ENCODE measurements at places on chromosomes 16 and 17.

DNA sequence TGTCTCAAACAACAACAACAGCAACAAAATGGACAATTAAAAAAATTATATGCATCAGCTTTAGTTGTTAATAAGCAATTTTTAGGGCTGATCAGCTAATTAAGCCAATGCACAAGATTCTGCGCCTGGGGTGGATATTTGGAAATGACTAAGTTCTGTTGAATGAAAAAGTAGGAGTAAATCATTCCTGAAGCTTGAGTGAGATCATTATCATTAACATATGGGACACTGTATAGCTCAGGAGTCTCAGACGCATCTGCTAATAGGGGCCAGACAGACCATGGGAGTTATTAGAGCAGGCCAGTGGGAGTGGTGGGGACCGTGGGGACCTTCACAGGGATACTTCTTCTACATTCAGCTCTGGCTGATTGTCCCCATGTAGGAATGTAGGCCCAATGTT lies 22.8 kb downstream of the IRX5 start:
- DNase-seq = no peak

GRCh38 chr17:4483012-4483840 lies 15.5 kb upstream of the SPNS2 start:
- DNase-seq = no peak

DNA sequence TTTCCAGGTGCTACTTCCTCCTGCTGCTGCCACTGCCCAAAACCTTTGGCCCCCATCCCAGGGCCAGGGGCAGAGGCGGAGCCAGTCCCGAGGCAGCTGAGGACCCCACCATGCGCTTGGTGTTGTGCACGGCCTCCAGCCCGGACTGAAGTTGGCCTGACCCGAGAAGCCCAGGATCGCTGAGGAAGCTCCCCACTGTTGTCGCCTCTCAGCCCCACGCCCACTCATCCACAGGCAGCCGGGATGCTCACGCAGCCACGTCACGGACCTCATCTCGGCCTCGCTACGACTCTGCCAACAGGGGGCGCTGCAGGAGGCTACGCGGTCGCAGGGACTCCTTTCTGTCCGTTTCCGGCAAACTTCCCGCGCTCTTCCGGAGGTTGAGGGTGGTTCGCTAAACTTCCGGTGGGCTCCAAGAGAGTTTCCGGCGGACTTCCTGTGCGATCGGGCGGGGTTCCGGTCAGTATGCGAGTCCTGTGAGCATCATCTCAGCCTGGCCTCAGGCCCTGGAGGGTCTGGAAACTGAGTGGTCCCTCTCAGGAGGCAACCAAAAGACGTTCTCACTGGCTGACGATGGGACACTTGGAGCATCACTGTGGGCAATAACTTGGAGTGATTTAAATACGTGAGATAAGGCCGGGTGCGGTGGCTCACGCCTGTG lies 12.4 kb downstream of the ZG16B start:
- DNase-seq = peak; percentile 34

DNA sequence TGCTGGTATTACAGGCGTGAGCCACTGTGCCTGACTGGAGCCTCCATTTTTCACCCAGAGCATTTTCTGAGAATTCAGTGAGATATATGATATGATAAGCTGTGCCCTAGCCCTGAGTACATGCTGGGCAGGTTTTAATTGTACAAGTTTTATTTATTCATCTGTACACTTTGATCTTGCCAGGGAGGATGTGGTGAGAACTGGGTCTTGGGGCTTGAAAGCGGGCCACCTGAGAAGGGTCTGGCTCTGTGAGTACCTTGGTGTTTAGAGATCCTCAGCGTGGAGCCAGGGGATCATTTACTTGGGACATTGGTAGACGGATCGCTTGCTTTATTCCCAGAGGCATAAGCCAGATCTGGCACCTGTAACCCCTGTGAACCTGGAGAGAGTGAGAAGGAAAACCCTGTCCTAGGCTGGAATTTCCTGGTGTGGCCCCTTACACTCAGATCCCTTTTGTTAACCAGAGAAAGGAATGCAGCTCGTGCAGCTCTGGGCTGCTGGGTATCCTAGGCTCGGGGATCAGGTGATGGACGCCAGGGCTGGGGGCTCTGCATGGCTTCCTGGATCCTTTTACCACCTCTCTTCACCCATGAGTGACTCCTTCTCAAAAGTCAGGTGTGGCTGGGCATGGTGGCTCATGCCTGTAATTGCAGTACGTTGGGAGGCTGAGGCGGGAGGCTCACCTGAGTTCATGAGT lies 91.9 kb downstream of the ABCC1 start:
- no peak for DNase-seq

DNA sequence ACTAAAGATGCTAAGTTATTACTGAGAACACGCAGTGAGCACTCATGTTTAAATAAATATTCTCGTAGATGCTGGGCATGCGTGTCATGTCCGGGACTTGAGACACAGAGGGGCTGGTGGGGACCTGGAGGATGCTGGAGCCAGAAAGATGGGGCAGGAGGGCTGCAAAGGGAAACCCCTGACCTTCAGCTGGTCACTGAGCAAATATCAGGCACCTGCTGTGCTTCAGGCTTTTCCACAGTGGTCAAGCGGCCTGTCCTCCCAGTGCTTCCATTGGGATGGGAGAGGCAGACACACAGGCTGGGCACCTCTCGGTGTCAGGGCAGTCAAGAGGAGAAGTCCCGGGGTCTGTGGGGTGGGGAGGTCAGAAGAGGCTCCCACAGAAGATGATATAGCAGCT lies 211.4 kb downstream of the GSG1L start:
- no peak for DNase-seq

- DNase-seq = peak; percentile 66
Measured at GRCh38 chr17:38352245-38353085, 821 bp downstream of the SOCS7 start.

GRCh38 chr16:74431516-74431915 lies 10.2 kb upstream of the CLEC18B start:
- no peak for DNase-seq

- peak; percentile 91 for DNase-seq
Measured at GRCh38 chr16:69131839-69132423, 457 bp downstream of the CHTF8 start.

DNA sequence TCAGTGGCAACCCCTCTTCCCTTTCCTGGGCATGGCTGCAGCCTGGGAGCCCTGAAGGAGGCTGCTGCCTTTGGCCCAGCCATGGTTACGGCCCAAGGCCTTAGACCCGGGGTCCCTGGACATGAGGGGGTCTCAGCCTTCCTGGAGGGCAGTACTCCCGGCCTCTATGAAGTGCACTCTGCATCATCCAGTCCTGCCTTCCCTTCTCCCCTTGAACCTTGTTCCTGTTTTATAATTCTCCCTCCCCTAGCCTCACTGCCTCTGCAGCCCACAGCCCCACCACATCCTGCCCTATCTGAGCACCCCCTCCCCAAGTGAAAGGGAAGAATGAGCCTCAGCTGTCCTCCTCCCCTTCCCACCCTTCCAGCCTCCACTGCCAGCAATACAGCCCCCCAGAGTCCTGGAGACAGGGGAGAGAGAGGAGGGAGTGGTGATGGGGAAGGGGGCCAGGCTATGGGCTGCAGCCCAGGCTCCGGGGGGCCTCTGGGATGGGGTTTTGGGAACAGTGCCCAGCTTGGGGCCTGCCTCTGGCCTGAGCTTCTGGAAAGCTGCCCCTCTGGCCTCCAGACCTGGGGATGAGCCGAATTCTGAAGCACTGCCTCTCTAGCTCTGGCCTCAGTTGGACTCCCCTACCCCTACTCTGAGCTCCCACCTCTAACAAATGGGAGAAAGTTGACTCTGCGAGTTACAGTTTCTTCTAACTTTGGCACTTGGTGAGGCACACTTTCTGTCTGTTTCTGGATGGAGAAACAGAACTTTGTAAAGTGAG lies 7.6 kb downstream of the CCR7 start:
- peak; percentile 15 for DNase-seq

- DNase-seq = peak; percentile 88
Measured at GRCh38 chr17:42248351-42249179, 27.6 kb downstream of the STAT5B start.

- no peak for DNase-seq
Measured at GRCh38 chr17:9890124-9890523, 14.9 kb downstream of the RCVRN start.

- DNase-seq = peak; percentile 95
Measured at GRCh38 chr16:12801511-12802042, 2.1 kb downstream of the CPPED1 start.

GRCh38 chr17:3528880-3529511 lies 28.6 kb downstream of the TRPV3 start:
- no peak for DNase-seq

GRCh38 chr17:71986886-71987285 lies 133.9 kb upstream of the SOX9 start:
- DNase-seq = no peak

GRCh38 chr17:39591958-39592954 lies 15.5 kb downstream of the NEUROD2 start:
- DNase-seq = peak; percentile 62

DNA sequence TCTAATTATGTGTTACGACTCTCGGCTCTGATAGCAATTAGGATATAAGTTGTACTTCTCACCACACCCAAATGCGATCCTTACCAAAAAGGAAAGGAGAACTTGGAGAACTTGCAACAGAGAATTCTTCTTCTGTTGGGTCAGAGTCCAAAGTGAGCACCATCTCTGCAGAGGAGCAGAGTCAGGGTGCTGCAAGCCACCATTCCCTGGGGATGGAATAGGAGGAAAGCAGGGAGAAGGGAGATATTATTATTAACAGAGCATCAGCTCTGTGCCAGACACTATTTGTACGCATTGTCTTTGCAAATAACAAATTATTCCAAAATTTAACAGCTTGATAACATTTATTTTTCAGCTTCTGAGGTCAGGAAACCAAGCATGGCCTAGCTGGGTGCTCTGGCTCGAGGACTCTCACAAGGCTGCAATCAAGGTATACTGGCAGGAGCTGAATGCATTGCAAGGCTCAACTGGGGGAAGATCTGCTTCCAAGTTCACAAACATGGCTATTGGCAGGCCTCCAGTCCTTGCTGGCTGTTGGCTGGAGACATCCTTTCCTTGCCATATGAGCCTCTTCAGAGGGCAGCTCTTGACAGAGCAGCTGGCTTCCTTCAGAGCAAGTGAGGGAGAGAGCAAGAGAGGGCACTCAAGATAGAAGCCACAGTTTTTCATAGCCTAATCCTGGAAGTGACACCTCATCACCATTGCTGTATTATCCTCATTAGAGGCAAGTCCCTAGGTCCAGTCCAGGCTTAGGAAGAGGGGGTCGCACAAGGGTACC lies 296.2 kb upstream of the CDH5 start:
- DNase-seq = peak; percentile 81

GRCh38 chr17:2707721-2708584 lies 3.6 kb downstream of the CLUH start:
- no peak for DNase-seq

DNA sequence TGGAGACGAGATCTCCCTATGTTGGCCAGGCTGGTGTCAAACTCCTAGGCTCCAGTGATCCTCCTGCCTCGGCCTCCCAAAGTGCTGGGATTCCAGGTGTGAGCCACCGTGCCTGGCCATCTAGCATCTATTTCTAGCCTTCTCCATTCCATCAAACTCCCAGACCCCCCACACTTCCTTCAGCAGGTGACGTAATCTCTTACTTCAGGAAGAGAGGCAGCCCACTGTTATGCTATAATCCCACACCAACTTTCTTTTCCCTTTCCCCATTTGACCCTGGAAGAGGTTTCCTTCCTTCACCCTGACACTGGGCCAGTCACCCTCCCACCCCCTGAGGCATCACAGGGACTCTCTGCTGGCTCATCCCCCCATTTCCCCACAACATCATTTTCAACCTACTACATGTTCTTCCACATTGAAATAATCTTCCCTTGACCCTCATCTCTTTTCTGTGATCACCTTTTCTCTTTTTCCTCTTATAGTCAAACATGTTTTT lies 7.6 kb downstream of the ITGA2B start:
- no peak for DNase-seq

- no peak for DNase-seq
Measured at GRCh38 chr16:3454093-3454492, 10.6 kb downstream of the NAA60 start.

GRCh38 chr17:64785011-64785421 lies 122.9 kb upstream of the SMURF2 start:
- no peak for DNase-seq

- no peak for DNase-seq
Measured at GRCh38 chr16:49058382-49058781, 223.3 kb downstream of the CBLN1 start.

DNA sequence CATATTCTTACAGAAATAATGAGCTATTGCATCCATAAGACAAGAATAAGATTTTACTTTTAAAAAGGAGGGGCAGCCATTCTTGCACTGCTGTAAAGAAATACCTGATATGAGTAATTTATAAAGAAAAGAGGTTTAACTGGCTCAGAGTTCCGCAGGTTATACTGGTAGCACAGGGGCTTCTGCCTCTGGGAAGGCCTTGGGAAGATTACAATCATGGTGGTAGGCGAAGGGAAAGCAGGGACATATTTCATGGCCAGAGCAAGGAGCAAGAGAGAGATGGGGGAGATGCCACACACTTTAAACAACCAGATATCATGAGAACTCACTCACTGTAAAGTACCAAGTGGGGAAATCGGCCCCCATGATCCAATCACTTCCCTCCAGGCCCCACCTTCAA lies 20.9 kb upstream of the CSNK2A2 start:
- DNase-seq = no peak

DNA sequence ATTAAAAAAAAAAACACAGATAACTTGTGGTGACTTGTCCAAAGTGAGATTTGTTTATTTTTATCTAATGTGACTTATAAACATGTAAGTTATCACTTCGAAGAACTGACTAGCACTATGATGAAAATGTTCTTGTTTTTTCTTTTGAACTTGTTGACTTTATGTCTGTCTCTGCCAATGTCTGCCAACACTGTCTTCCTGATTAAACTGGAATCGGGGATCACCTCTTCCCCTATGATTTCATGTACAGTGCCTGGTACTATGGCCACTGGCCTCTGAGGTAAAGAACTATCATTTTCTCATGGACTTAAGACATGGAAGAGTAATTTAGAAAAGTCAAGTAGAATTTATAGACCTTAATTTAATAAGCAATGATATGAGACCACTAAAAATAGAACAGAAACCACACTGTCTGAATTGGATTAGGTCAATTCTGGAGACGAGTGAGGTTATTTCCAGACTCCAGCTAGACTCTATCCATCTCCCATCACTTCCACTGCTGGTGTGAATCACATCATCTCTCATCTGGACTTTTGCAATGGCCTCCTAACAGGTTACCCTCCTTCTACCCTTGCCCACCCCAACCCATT lies 8.9 kb downstream of the C17orf78 start:
- DNase-seq = no peak

DNA sequence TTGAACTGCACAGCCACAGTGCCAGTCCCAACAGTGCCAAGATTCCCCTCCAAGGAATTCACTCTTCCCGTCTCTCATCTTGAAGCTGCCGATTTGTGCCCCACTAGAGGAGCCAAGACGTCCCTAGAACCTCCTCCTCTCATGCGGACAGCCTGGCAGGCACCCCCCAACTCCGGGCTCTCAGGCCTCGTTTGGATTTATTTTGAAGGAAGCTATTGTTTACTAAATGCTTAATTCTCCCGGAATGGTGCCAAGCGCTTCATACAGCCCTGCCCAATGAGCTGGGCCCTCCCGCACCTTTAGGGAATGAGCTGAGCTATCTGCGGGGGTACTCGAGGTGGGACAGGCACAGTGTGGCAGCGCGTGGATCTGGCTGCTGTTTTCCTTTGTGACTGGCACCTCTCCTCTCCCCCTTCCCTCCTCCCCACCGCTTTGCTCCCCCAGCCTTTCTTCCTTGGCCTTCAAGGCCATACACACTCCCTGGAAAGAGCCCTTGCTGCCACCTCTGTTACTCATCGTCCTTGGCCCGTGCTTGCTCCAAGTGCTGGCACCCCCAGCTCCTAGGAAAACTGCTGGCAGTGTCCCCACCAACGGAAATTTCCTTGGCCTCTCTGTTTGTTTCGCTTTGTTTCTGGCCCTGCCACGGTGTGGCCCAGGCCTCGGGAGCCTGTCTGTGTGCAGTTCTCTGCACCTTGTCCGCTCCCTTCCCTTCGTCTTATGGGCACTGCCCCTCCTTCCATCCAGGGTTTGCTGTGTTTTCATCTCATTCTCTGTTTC lies 49.9 kb upstream of the CDR2 start:
- DNase-seq = peak; percentile 57

All from adipocyte (in vitro differentiated cells).